Non-pigmented ciliary epithelial cell (primary cell): ENCODE measurements at places on chromosomes 11 and 22.

DNA sequence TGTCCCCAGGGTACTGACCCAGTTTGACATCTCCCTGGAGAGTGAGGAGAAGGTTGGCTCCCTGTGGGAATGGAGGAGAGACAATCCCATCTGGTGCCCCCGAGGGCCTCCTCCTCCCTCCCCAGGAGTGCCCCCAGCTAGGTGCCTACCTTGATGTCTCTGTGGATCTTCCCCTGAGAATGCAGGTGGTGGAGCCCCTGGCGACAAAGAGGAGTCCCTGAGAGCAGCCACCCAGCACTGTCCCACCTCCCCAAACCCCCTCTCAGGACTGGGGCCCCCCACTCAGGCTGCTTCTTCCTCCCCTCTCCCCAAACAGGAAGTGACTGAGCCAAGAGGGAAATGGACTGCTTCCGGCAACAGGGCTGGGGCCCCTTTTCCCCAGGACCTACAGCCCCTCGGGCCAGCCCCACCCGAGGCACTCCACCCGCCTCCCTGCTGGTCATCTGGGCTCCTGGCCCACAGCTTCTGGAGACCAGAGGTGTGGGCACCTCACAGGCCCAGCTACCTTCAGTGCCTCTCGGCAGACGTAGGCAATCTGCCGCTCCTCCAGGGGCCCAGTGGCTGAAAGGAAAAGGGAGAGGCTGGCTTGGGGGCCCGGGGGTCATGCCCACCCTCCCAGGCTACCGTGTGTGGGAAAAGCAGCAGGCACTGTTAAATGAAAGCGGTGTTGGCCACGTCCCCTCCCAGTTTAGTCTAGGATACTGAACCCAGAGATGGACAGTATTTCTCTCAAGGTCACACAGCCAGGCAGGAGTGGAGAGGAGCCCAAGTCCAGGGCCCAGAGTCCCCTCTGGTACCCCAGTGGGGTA lies 1.2 kb downstream of the MAP4K2 start:
- no peak for DNase-seq

- DNase-seq: no peak
Measured at GRCh38 chr11:63833048-63833447, 5.9 kb upstream of the MARK2 start.

- DNase-seq: no peak
Measured at GRCh38 chr11:57283231-57283990, 41.3 kb downstream of the TNKS1BP1 start.

DNA sequence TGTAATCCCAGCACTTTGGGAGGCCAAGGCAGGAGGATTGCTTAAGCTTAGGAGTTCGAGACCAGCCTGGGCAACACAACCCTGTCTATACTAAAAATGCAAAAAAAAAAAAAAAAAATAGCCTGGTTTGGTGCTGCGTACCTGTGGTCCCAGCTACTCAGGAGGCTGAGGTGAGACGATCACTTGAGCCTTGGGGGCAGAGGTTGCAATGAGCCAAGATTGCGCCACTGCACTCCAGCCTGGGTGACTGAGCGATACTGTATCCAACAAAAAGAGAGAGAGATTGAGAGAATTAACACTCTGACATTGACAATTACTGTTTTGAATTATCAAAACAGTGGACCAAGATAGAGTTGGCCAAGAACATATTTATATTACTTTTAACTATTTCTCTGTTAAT lies 53.7 kb downstream of the SIK2 start:
- DNase-seq: no peak

DNA sequence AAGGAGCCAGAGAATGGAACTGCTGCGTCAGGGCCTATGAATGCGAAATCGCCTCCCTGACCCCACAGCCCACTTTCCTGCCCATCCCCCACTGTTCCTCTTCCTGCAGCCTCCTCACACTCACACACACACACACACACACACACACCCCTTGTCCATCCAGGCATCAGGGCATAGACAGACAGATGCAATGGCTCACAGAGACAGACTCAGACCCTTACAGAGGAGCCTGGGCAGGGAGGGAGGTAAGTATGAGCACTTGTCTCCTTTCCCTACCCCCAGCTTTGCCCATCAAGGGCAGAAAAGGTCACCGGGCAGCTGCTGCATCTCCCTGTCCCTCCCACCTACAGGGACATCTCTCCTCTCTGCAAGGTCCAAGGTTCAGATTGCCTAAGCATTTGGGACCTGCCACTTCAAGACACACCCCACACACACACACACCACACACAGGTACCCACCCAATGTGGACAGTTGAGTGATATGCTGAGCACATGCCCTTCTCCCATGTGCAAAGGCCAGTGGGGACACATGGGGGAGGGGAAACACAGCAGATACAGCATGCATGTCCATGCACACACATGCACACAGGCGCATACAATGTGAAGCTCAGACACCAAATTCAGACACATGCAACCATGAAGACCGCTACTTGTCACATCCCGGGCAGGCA lies 2.0 kb upstream of the NRXN2 start:
- DNase-seq: no peak

DNA sequence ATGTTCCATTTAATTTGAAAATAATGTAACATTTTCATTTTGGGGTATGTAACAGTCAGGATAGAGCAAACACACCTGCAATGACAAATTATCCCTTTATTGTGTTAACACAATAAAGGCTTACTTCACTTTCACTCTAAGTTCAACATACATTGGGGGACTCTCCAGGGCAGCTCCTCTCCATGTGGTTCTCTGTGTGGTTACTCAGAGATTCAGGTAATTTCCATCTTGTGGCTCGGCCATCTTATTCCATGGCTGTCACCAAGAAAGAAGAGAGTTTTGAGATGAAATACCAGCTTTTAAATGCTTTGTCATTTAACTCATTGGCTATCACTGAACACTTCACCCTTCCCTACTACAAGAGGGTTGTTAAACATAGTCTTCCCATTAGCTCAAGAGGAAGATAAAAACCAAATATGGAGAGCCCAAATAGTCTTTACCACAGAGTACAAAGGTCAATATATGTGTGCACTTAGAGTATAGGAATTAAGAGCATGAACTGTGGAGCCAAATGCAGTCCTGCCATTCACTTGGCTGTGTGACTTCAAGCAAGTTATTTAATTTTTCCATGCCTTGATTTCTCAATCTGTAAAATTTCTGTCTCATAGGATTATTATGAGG lies 10.6 kb upstream of the TPH1 start:
- DNase-seq: no peak

DNA sequence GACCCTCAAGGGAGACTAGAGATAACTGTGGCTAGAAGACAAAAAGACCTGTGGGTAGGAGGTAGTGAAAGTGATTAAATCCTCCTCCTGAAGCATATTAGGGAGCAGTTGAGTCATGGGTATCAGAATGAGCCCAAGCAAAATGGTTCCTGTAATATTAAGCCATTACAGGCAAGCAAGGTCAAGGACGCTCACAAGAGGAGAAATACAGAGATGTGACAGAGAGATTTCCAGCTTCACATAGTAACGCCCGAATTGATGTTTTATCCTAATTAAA lies 77.7 kb downstream of the FAM76B start:
- no peak for DNase-seq

- DNase-seq: no peak
Measured at GRCh38 chr11:83124636-83125424, 32.1 kb upstream of the PCF11 start.

GRCh38 chr11:133659538-133660201 lies 127.4 kb upstream of the OPCML start:
- no peak for DNase-seq

DNA sequence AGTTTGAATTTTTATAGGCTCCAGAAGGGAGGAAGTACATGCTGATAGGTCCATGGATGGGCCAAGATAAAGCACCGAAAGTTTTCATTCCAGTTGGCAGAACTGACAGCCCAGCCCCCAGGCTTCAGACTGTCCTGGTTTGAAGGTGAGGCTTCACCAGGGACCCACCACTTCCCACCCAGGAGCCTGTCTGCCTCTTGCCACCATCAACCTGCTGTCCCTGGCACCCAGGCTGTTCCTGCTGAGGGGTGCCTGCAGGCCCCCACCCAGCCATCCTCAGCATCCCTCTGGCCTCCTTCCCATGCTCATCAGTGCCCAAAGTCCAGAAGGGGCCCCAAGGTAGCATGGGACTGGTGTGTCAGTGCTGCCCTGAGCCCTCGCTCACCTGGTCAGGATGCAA lies 463.9 kb downstream of the NELL1 start:
- DNase-seq: no peak

DNA sequence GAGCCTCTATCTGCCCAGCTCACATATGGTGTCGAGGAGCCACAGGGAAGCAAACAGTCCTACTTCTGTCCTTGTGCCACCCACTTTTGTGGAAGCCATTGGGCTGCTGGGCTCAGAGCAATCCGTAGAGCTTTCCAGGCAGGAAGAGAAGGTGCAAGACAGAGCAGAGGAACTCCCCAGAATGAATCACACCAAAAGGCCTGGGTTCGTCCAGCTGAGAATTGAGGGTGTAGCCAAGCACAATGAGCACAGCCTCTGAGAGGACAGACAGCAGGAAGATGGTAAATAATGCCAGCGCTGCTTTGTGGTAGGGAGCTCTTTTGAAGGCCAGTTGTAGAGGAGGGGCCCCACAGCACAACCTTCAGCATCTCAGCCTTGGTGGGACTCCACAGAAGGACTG lies 237.8 kb downstream of the GRIK4 start:
- DNase-seq: no peak

DNA sequence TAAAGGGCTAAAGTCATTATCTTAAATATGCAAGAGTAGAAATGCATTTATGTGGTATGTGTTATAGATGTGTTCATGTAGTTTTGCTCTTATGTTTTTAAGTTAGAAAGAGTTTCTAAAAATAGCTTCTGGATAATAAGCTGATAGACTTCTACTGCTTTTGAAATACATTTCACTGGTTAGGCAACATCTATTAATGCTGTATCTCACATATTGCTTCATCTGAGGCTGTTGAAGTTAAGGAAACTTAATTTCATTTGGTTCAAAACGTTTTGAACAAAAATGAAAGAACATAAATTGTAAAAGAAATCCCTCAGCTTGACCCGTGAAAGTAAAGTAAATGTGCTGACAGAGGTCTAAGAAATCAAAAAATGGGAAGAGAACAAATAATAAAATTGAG lies 164.0 kb upstream of the CTSC start:
- DNase-seq: no peak

GRCh38 chr11:57776577-57777210 lies 15.1 kb downstream of the CTNND1 start:
- DNase-seq: no peak

- DNase-seq: no peak
Measured at GRCh38 chr11:36160091-36160490, 129.1 kb downstream of the COMMD9 start.

- no peak for DNase-seq
Measured at GRCh38 chr11:102006835-102007566, 40.2 kb upstream of the CFAP300 start.

GRCh38 chr11:14904745-14905103 lies 12.7 kb upstream of the CYP2R1 start:
- DNase-seq: no peak

DNA sequence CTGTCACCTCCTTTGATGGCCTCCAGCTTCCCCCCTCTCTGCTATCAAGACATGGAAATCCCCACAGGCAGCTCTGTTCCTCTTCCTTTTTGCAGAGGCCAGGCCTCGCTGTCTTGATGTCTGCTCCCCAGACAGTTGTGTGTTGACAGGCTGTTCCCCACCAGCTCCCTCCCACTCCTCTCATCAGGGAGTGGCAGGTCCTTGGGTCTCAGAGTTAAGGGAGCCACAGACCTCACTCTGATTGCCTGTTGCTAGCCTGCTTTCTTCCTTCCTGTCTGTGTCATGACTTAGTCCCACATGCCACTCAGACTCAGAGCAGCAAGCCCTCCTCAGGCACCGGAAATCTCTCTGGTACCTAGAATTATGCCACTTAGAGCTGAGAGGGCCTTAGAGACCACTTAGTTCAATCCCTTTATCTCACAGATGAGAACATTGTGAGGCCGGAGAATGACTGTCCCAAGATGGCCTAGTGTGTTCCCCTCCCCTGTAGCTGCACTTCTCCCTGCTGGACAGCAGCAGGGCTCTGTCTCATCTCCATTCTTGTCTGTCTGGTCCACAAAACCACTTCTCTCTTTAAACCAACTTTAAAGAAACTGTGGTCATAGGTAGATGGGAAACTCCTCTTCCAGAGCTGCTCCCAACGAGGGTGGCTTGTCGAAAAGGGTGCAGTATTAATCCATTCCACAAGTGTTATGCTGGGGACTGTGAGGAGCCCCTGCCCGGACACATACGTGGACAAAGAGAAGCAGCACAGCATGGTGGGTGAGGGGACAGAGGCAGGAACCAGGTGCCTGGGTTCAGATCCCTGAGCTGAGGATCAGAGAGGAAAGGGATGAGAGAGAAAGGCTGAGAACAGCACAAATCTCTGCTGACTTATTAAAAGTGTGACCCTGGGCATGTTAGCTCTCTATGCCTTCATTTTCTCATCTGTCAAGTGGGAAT lies 4.2 kb downstream of the AMPD3 start:
- no peak for DNase-seq

GRCh38 chr11:15727520-15727914 lies 612.8 kb downstream of the INSC start:
- DNase-seq: no peak

DNA sequence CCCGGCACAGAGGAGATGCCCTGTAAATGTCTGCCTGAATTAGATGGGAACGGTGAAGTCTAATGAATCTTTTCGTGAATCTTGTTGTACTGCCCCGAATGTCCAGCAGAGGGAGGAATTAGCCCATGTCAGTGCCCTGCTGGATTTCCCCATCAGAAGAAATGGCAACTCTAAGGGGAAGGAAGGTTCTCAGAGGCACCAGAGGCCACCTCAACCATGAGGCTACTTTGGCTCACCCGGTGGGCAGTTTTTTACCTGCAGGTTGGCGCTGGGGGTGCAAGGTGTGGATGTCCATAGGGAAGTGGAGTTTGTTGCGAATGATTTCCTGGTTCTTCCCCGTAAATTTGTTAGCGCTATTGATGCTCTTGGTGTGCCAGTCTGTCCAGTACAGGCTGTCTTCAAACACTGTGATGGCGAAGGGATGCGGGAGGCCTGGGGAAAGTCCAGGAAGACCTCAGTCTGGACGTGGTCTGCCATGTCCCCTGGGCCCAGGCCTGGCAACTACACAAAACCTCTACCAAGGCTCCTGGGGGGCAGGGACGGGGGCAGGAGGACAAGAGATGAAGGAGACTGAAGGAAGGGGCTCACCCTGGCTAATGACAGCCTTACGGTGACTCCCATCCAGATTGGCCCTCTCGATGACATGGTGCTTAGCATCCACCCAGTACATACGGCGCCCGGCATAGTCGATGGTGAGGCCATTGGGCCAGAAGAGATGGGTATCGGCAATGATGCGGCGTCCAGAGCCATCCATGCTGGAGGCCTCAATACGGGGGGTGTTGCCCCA lies 28.5 kb downstream of the LRP4 start:
- no peak for DNase-seq

DNA sequence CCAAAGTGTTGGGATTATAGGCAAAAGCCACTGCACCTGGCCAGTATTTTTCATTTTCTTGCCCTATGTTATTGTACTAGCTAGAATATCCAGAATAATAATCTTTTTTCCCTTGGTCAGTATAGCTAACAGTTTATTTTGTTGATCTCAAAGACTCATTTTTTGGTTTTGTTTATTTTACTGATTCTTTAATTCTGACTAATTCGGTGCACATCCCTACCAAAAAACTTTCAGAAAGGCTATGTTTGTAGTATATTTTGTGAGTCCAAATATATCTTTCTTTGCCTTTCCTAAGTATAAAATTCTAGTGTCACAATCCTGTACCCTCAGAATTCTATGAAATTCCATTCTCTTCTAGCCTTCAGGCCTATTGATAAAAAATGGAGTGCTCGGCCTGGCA lies 84.3 kb downstream of the PHF21A start:
- DNase-seq: no peak
